ENCODE measurements at places on chromosomes 3 and 15. TPM values are rescaled to one million over a fixed set of nuclear protein-coding genes. Genes with fewer than 3 reads are reported as not detected.

GRCh38 chr3:56042326-56042951 lies 425.8 kb downstream of the ERC2 start:
- H3K27me3 ChIP-seq: no peaks in the 10 kb centered on the region
- peaks cover 29% of the 10 kb centered on the region for H3K36me3 ChIP-seq
- DNase-seq: no peak
- no peak overlapping the region for H3K27ac ChIP-seq
- H3K4me1 ChIP-seq: no peaks in the 10 kb centered on the region

DNA sequence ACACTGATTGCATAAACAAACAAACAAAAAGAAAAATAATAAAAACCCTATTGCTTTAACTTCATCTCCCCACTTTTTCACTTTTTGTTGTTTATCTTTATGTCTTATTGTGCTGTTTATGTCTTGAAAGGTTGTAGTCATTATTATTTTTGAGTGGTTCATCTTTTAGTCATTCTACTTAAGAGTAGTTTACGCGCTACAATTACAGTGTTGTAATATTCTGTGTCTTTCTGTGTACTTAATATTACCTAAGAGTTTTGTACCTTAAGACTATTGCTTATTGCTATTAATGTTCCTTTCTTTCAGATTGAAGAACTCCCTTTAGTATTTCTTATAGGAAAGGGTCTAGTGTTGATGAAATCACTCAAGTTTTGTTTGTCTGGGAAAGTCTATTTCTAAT lies 28.1 kb downstream of the TM4SF18 start:
- H3K36me3 ChIP-seq: no peaks in the 10 kb centered on the region
- no peaks in the 10 kb centered on the region for H3K27me3 ChIP-seq
- H3K4me3 ChIP-seq: no peak overlapping the region
- no peak overlapping the region for H3K27ac ChIP-seq

GRCh38 chr3:190116551-190117067 lies 4.1 kb downstream of the P3H2 start:
- DNase-seq: no peak
- H3K4me3 ChIP-seq: no peak overlapping the region
- no peaks in the 10 kb centered on the region for H3K27me3 ChIP-seq
- H3K27ac ChIP-seq: no peak overlapping the region

GRCh38 chr3:69934398-69934797 lies 65.1 kb upstream of the SAMMSON start:
- no peaks in the 10 kb centered on the region for H3K27me3 ChIP-seq
- H3K36me3 ChIP-seq: no peaks in the 10 kb centered on the region
- H3K4me1 ChIP-seq: peaks cover 2% of the 10 kb centered on the region
- DNase-seq: no peak

DNA sequence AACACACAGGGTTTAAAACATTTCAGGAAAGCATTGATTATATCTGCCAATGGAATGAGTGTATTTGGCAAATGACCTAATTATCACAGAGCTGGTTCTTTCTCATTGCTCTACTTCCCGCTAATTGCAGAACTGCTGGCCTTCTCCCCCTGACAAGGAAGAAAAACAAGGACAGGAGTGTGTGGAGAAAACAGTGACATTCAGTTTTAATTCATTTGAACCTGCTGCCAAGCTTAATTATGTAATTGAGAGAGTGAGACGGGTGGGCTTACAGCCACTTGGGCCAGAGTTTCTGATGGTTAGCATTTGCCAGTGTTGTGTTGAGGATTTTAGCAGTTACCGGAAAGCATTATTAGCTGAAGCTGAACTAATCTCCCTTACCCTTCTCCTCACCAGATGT lies 301.4 kb downstream of the RBMS3 start:
- H3K4me3 ChIP-seq: no peak overlapping the region
- no peak for DNase-seq
- no peaks in the 10 kb centered on the region for H3K36me3 ChIP-seq
- H3K27ac ChIP-seq: no peak overlapping the region
- H3K27me3 ChIP-seq: no peaks in the 10 kb centered on the region

GRCh38 chr15:68339481-68339880 lies 61.9 kb downstream of the FEM1B start:
- H3K4me3 ChIP-seq: no peak overlapping the region
- H3K4me1 ChIP-seq: no peaks in the 10 kb centered on the region
- DNase-seq: no peak
- no peaks in the 10 kb centered on the region for H3K27me3 ChIP-seq
- no peak overlapping the region for H3K27ac ChIP-seq
- no peaks in the 10 kb centered on the region for H3K36me3 ChIP-seq

DNA sequence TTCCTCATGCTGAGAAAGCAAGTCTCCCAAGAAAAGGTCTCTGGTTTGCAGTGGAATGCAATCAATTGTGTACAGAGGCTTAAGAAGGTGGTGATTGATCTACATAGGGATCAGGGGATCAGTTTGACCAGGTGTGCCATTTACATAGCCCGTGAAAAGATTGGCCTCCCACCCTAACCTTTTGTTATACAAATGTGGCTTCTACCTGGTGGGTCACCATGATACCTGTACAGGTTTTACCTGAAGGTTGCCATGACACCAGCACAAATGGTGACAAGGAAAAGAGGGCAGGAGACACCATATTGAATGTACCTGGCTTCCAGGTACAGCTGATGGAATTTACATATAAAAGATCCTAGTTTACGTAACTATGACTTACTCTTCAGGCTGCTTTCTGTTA lies 25.5 kb upstream of the TEX55 start:
- DNase-seq: peak; percentile 41
- peaks cover 54% of the 10 kb centered on the region for H3K36me3 ChIP-seq
- no peak overlapping the region for H3K4me3 ChIP-seq
- H3K27ac ChIP-seq: peak overlapping the region; percentile 68
- no peaks in the 10 kb centered on the region for H3K27me3 ChIP-seq

DNA sequence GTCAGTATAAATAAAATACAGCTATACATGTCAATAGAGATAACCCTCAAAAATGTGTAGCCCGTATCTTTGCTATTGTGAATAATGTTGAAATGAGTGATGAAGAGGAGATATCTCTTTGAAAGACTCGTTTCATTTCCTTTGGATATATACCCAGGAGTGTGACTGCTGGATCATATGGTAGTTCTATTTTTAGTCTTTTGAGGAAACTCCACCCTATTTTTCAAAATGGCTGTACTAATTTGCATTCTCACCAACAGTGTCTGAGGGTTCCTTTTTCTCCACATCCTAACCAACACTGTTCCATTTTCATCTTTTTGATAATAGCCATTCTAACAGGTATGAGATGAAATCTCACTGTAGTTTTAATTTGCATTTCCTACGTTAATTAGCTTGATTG lies 237.5 kb upstream of the GBE1 start:
- no peaks in the 10 kb centered on the region for H3K4me1 ChIP-seq
- no peaks in the 10 kb centered on the region for H3K36me3 ChIP-seq
- no peak for DNase-seq
- H3K27ac ChIP-seq: no peak overlapping the region

DNA sequence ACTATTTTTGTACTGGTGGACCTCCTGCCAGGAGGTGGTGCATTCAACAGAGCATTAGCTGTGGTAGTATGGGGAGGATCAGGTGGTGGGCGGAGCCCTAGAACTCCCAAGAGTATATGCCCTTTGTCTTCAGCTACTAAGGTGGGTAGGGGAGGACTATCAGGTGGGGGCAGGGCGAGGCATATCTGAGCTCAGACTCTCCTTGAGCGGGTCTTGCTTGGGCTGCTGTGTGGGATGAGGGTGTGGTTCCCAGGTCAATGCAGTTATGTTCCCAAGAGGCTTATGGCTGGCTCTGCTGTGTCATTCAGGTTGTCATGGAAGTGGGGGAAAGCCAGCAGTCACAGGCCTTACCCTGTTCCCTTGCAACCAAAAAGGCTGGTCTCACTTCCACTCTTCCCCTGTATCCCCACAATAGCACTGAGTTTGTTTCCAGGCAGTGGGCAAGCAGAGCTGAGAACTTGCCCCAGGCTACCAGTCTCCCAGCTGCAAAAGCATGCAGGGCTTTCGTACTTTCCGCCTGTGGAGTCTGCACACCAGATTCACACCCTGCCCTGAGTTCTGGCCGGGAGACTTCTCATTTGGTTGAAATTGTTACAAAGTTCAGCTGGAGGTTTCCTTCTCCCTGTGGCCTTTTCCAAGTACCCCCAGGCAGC lies 93.7 kb upstream of the DPPA4 start:
- no peaks in the 10 kb centered on the region for H3K4me1 ChIP-seq
- peaks cover 4% of the 10 kb centered on the region for H3K36me3 ChIP-seq
- no peak overlapping the region for H3K4me3 ChIP-seq
- no peaks in the 10 kb centered on the region for H3K27me3 ChIP-seq

DNA sequence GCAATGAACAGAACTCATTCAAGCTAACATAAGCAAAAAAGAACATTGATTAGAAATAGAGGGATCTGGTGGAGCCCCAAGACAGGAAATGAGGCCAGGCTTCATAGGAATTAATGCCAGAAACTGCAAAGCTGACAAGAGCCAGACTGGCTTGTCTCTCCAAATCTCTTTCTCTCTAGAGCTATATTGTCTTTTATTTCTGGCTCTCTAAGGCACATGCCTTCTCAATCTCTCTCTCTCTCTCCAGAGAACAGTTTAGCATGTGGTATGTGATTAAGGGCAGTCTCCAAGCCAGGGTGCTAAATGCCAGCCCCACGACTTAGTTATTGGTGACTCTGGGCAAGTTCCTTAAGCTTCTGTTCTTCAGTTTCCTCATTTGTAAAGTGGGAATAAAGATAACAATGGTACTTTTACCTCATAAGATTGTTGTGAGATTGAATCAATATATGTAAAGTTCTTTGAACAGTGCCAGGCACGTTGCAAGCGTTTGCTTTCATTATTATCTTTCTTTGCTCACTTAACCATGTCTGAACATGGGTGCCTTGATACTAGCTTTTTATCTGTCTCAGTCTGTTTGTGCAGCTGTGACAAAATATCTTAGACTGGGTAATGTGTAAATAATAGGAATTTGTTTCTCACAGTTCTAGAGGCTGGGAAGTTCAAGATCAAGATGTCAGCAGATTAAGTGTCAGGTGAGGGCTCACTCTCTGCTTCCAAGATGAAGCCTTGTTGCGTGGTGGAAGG lies 123.2 kb downstream of the BDH1 start:
- H3K27ac ChIP-seq: no peak overlapping the region
- no peak for DNase-seq
- H3K4me3 ChIP-seq: no peak overlapping the region
- H3K36me3 ChIP-seq: no peaks in the 10 kb centered on the region
- no peaks in the 10 kb centered on the region for H3K4me1 ChIP-seq
- no peaks in the 10 kb centered on the region for H3K27me3 ChIP-seq

DNA sequence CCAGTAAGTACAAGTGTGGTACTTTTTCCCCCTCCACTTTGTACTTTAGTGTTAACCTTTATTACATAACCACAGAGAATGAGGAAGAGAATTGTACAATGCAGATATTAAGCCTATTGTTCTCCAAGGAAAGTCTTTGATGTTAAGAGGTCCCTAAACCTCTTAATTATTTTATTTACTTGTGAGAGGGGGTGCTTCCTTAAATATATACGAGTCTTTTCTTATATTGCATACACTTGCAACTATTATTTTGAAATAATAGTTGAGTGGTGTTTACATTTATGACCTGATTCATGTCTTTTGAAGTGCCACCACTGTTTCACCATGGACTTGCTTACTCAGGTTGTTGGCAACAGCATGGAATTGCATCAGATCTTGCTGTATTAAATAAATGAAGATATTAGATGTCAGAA lies 10.1 kb downstream of the USP3 start:
- no peaks in the 10 kb centered on the region for H3K36me3 ChIP-seq
- peaks cover 4% of the 10 kb centered on the region for H3K4me1 ChIP-seq
- H3K4me3 ChIP-seq: 0 out of 3 replicates have a peak overlapping the region, but pooled peaks have one; percentile 32
- DNase-seq: no peak
- H3K27me3 ChIP-seq: no peaks in the 10 kb centered on the region
- no peak overlapping the region for H3K27ac ChIP-seq

- no peaks in the 10 kb centered on the region for H3K4me1 ChIP-seq
- peaks cover 6% of the 10 kb centered on the region for H3K36me3 ChIP-seq
- no peaks in the 10 kb centered on the region for H3K27me3 ChIP-seq
Measured at GRCh38 chr3:46280105-46280797, 38.0 kb downstream of the CCR3 start.

GRCh38 chr3:104941785-104942184 lies 424.9 kb upstream of the ALCAM start:
- H3K36me3 ChIP-seq: no peaks in the 10 kb centered on the region
- H3K27me3 ChIP-seq: no peaks in the 10 kb centered on the region
- H3K4me3 ChIP-seq: no peak overlapping the region
- no peaks in the 10 kb centered on the region for H3K4me1 ChIP-seq

GRCh38 chr3:64022451-64023186 lies 675 bp downstream of the PSMD6 start:
- DNase-seq: no peak
- H3K27ac ChIP-seq: no peak overlapping the region
- peaks cover 38% of the 10 kb centered on the region for H3K36me3 ChIP-seq
- H3K4me3 ChIP-seq: peak overlapping the region; percentile 87
- no peaks in the 10 kb centered on the region for H3K27me3 ChIP-seq

- H3K4me3 ChIP-seq: no peak overlapping the region
- H3K27me3 ChIP-seq: no peaks in the 10 kb centered on the region
- H3K27ac ChIP-seq: no peak overlapping the region
- no peaks in the 10 kb centered on the region for H3K4me1 ChIP-seq
- H3K36me3 ChIP-seq: no peaks in the 10 kb centered on the region
Measured at GRCh38 chr3:163490119-163490518, 1588.2 kb downstream of the SI start.

DNA sequence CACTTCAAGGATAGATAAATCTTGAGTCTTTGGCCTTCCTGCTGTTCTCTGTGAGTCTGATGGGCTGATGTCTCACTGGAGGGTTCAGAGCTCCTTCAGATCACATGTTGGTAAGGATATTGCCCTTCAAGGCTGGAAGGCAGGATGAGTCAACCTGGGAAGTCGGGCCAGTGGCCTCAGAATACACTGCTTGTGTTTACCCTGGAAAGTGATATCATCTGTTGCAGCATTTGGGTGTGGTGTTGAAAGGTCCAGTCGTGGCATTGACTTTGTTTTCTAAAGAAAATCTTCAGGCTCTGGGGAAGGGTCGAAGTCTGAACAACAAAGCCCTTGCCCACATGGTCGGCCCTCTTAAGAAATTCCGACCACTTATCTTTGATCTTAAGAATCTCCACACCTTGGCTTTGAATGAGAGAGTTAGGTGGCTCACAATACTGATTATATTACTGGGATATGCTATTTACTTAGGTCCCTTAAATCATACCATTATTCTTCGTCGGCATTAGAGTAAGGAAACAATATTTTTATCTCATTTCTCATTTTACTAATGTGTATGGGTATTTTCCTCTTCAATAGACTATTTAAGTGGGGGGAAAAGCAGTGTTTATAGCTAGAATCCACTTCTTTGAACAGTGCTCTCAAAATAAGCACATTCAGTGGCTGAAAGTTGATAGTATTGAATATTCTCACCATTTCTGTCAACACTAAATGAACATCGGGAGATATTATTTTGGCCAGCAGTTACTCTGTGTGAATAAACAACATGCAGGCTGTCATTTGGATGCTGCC lies 303.9 kb upstream of the RASGRP1 start:
- no peak overlapping the region for H3K27ac ChIP-seq
- no peak for DNase-seq
- H3K36me3 ChIP-seq: peaks cover 23% of the 10 kb centered on the region
- H3K27me3 ChIP-seq: peaks cover 2% of the 10 kb centered on the region
- no peaks in the 10 kb centered on the region for H3K4me1 ChIP-seq
- no peak overlapping the region for H3K4me3 ChIP-seq

Gene NOX5
- not detected for total RNA-seq

Gene HDC
- not detected for total RNA-seq

Gene ITIH1
- not detected for total RNA-seq

Gene HRG
- total RNA-seq: not detected

Gene CLRN1
- total RNA-seq: not detected

Gene TMEM108
- total RNA-seq: 3.5 TPM

Gene AGBL1
- total RNA-seq: not detected

Gene CDV3
- total RNA-seq: 167 TPM

Gene IMPG2
- 0.02 TPM for total RNA-seq

Gene HGD
- total RNA-seq: not detected

Gene ALDH1A3
- total RNA-seq: 9.2 TPM

Gene CHRNA7
- 4.4 TPM for total RNA-seq

Gene ACAN
- 0.50 TPM for total RNA-seq
